Endothelial cell (in vitro differentiated cells): ENCODE measurements at places on chromosomes 1 and 21.

DNA sequence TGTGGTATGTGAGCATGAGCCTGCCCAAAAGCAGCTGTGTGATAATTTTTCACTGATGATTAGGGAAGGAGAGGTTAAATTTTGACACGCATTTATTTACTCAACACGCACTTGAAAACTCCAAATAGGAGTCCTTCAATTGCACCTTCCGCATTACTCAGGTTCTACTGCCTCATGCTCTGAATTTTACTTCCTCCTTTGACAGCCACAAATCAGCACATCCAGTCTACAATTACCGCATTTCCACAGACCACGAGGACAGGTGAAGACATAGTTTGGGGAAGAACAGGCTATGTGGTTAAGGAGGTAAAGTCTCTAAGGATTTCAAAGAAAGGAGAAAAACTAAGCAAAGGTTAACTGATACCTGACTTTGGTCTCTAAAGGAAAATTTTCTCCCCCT is 2.6 kb downstream of the CAPN8 start:
- H3K4me3 ChIP-seq: no peak overlapping the region
- H3K4me1 ChIP-seq: peaks cover 6% of the 10 kb centered on the region
- no peaks in the 10 kb centered on the region for H3K36me3 ChIP-seq
- no peak overlapping the region for H3K27ac ChIP-seq
- DNase-seq: no peak
- H3K27me3 ChIP-seq: peaks cover 3% of the 10 kb centered on the region

DNA sequence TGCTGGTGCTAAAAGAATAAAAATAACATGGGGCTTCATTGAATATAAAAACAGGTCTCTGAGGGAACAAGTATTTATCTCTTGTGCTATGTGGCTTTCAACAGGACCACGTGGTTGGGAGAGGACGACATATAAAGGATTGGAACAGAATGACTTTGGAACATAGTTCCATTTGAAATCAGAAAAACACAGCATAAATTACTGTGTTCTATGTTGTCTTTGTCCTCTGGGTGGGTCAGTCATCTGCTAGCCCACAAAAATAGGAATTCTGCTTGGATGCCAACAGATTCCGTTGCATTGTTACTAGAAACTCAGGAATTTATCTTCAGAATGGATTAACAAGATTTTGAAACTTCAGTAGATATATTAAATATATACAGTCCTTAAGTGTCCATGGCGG is 5.9 kb downstream of the CEP85 start:
- peaks cover 2% of the 10 kb centered on the region for H3K27me3 ChIP-seq
- no peak for DNase-seq
- H3K4me3 ChIP-seq: no peak overlapping the region
- H3K27ac ChIP-seq: no peak overlapping the region

- no peak for DNase-seq
- no peaks in the 10 kb centered on the region for H3K36me3 ChIP-seq
- H3K27ac ChIP-seq: no peak overlapping the region
These were observed 19.1 kb upstream of the ATF3 start for GRCh38 chr1:212589446-212589845.

- DNase-seq: no peak
These were observed 451.7 kb downstream of the SIPA1L2 start for GRCh38 chr1:232178191-232178590.

DNA sequence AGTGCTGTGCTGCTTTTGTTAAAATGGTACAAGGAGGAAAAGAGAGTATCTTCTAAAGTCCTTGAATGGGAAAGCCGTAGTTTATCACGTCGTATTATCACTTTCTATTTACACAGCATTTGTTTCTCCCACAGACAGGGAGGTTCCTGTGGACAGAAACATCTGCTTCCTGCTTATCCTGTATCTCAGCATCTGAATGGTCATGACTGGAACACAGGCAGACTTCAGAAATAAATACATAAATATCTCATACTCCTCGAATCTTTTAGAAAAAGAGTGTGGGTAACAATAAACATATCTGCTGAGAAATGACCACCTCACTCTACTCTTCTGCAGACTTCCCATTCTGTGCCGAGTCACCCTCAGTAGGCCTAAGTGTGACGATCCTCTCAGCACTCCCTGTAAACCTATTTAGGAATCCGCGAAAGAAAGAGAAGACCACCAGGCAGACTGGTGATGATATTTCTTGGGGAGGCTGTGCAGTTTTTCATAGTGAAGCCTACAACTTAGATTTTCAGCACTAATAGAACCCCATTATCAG is 393.5 kb downstream of the SMYD3 start:
- H3K4me1 ChIP-seq: peaks cover 54% of the 10 kb centered on the region
- H3K27ac ChIP-seq: peak overlapping the region; percentile 98
- peak overlapping the region; percentile 48 for H3K4me3 ChIP-seq
- H3K27me3 ChIP-seq: peaks cover 5% of the 10 kb centered on the region
- peak; percentile 9 for DNase-seq
- H3K36me3 ChIP-seq: peaks cover 4% of the 10 kb centered on the region

GRCh38 chr1:5564578-5565257 is 427.5 kb downstream of the NPHP4 start:
- no peak for DNase-seq
- no peak overlapping the region for H3K4me3 ChIP-seq
- no peaks in the 10 kb centered on the region for H3K27me3 ChIP-seq
- H3K36me3 ChIP-seq: no peaks in the 10 kb centered on the region
- no peaks in the 10 kb centered on the region for H3K4me1 ChIP-seq

GRCh38 chr1:36559061-36559460 is 76.3 kb upstream of the CSF3R start:
- no peak overlapping the region for H3K4me3 ChIP-seq
- DNase-seq: no peak
- H3K36me3 ChIP-seq: no peaks in the 10 kb centered on the region
- no peaks in the 10 kb centered on the region for H3K4me1 ChIP-seq
- no peak overlapping the region for H3K27ac ChIP-seq

DNA sequence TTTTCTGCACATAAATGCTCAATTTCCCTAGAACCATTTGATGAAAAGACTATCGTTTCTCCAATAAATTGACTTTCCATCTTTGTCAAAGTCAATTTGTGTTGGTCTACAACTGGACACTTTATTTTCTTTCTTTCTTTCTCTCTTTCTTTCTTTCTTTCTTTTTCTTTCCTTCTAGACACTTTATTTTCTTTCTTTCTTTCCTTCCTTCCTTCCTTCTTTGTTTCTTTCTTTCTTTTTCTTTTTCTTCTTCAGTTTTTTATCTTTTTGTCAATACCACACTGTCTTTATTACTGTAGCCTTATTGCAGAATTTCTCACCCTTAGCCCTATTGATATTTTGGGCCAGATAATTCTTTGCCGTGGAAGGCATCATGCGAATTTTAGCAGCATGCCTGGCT is 73.5 kb downstream of the FASLG start:
- no peak overlapping the region for H3K27ac ChIP-seq
- H3K4me3 ChIP-seq: no peak overlapping the region
- peaks cover 16% of the 10 kb centered on the region for H3K36me3 ChIP-seq
- no peaks in the 10 kb centered on the region for H3K4me1 ChIP-seq
- H3K27me3 ChIP-seq: no peaks in the 10 kb centered on the region
- DNase-seq: no peak

GRCh38 chr1:93625582-93626327 is 55.9 kb downstream of the BCAR3 start:
- H3K27me3 ChIP-seq: no peaks in the 10 kb centered on the region
- no peak overlapping the region for H3K4me3 ChIP-seq
- peak overlapping the region; percentile 0 for H3K27ac ChIP-seq
- no peaks in the 10 kb centered on the region for H3K36me3 ChIP-seq
- DNase-seq: no peak

DNA sequence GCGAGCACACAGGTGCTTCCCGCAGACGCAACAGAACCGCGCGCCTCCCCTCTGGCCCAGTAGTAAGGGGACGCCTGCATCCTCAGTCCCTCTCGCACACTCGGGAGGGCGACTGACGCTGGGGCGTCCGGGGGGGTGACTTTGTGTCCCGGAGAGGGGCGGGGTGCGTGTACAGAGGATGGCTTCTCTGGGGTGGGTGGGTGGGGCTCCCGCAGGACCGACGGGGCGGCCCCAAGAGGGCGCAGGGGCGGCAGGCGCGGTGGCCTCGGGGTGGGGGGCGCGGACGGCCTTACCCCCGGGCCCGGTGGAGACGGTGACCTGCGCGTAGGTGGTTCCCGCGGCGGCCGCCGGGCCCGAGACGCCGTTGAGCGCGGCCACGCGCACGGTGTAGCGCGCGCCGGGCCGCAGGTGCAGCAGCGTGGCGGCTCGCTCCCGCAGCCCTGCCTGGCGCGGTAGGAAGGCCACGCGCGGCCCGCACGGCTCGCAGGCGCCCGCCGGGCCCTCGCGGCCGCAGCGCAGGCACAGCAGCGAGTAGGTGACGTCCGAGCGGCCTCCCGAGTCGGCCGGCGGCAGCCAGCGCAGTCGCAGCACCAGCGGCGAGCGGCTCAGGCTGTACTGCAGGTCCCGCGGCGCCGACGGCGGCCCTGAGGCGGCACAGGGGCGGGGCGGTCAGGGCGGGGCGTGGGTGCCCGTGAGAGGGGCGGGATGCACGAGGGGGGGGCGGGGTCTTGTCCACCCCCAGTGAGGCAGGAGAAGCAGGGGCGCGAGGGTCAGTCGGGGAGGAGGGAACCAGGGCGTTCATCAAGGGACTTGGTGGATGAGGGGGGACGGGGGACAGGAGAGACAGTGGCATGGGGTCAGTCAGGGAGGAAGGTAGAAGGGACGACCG is 12.1 kb downstream of the EPHA10 start:
- H3K4me3 ChIP-seq: peak overlapping the region; percentile 47
- peaks cover 3% of the 10 kb centered on the region for H3K36me3 ChIP-seq
- no peak overlapping the region for H3K27ac ChIP-seq
- H3K4me1 ChIP-seq: peaks cover 6% of the 10 kb centered on the region
- peaks cover 15% of the 10 kb centered on the region for H3K27me3 ChIP-seq
- peak; percentile 49 for DNase-seq

- H3K36me3 ChIP-seq: no peaks in the 10 kb centered on the region
- DNase-seq: no peak
- no peaks in the 10 kb centered on the region for H3K4me1 ChIP-seq
- no peak overlapping the region for H3K4me3 ChIP-seq
These were observed 595 bp upstream of the DDR2 start for GRCh38 chr1:162631546-162632191.

GRCh38 chr1:18705811-18706210 is 75.2 kb downstream of the PAX7 start:
- H3K4me3 ChIP-seq: no peak overlapping the region
- peaks cover 5% of the 10 kb centered on the region for H3K27me3 ChIP-seq
- no peak for DNase-seq
- H3K27ac ChIP-seq: no peak overlapping the region
- H3K36me3 ChIP-seq: no peaks in the 10 kb centered on the region

DNA sequence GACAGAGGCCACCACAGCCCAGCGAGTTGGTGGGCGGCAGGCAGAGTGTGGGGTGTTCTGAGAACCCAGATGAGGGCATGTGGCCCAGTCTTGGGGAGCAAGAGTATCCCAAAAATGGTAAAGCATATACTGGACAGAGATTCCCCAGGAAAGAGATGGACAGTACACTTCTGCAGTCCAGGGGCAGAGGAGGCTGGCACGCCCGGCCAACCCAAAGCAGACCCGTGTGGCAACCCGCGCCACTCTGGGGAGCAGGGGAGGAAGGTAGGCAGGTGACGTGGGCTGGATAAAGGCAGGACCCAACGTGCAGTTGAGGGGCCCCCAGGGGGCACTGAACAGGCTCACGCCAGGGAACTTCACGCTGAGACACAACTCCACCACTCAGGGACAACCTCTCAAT is 46.4 kb upstream of the RIPK4 start:
- H3K27ac ChIP-seq: no peak overlapping the region
- H3K36me3 ChIP-seq: peaks cover 9% of the 10 kb centered on the region
- H3K4me3 ChIP-seq: no peak overlapping the region
- H3K27me3 ChIP-seq: no peaks in the 10 kb centered on the region
